ENCODE measurements at places on chromosomes 3 and 15. TPM values are rescaled to one million over a fixed set of nuclear protein-coding genes. Genes with fewer than 3 reads are reported as not detected.

DNA sequence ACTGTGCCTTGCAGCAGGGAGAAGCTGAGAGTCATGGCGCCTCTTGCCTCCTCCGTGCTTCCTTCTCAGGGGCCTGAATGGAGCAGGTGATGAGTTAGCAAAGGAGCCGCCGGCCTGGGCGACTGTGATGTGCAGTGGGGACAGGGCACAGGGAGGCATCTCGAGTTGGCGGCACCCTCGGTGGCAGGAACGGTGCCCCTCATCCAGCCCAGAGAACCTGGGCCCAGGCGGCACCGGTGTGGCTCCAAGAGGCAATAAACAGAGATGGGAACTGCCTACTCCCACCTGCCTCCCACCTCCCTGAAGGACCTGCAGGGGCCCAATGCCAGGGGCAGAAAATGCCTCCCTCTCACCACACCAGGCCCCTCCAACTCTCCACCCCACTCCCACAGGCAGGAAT is 6.2 kb downstream of the SLC41A3 start:
- no peak for DNase-seq

- DNase-seq: no peak
Measured at GRCh38 chr3:62873451-62873760, 1.8 kb downstream of the CADPS start.

DNA sequence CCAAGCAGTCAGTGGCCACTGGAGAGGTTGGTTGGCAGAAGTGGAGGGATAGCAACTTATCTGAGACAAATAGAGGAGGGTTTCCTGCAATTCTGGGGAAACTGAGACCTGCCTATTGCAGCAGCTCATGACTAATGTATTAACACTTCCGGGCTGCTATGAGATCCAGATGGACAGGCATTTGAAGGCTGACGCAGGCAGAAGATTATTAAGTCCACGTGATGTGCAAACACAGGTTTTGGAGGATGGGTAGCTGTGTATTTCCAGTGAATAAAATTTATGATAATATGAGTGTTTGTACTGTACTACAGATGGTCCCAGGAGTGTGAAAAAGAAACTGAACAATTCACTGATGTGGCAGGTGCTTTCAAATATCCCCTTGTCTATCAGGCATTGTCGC is 28.5 kb upstream of the CFAP161 start:
- DNase-seq: no peak

- DNase-seq: no peak
Measured at GRCh38 chr3:180683816-180684215, 4.5 kb upstream of the CCDC39 start.

DNA sequence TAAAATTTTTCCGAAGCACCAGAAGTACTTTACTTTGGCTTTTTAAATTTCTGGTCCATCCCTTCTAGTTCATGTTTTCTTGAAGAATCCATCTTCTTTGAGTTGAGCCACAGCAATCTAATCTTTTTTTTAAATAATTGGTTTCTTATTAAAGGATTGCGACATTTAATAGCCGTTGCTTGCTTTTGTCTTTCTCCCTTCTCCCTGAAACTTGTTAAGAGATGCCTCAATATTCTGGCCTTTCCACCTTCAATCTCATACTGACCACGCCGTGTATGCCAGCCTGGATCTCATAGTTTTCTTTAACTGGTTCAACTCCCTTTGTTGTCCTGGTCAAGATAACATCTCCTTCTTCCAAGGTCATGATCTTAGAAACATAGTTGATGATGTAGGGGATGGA is 18.4 kb upstream of the RPLP1 start:
- DNase-seq: no peak

DNA sequence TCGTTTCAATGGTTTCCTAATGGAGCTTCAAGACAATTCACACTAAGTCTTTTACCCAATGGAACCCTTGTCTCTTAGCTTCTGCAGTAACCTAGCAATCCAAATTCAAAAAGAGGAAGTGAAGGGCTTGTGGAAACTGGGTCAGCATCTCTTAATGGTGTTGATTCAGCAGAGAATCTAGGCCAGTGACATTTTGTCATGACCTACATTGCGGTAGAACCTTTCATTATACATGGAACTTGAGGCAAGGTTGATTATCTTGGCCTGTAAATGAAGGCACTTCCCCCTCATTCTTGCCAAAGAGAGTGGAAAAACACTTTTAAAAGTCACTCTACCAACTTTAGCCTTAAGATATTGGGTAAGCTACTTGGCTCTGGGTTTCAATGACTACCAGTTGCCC is 42.8 kb downstream of the C2CD4B start:
- no peak for DNase-seq

DNA sequence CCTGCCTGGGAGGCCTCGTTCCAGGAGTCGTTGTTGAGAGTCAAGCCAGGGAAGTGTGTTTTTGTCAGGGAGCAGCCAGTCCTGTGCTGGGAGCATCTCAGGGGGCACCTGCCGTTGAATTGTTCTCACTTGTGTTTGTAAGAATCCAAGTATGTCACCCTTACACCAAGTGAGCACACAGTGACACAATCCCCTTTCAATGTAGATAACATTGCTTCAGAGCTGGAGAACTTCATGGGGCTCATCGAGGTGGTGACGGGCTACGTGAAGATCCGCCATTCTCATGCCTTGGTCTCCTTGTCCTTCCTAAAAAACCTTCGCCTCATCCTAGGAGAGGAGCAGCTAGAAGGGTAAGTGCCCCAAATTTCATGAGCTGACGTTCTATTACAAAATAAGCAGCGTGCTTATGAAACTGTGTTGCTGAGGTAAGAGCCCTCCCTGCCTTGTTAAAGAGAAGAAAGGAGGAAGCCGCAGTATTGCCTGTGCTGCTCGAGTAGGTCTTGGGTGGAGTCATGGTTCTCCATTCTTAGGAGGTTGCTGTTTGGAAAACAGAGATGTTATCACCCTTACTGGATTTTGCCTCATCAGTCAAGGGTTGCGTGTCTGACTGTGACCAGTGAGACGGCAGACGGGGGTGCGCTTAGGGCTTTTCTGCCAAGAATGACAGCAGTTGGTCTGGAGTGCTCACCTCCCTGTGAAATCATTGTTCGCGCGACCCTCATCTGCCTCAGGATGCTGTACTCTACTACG is 108.1 kb downstream of the PGPEP1L start:
- no peak for DNase-seq

GRCh38 chr3:20990896-20991295 is 760.1 kb downstream of the ZNF385D start:
- DNase-seq: no peak

GRCh38 chr3:138942861-138943623 is 3.9 kb downstream of the FOXL2 start:
- DNase-seq: no peak

DZIP3 gene
- total RNA-seq: 15.5 TPM

COL6A5 gene
- total RNA-seq: 0.41 TPM

USP4 gene
- 72.5 TPM for total RNA-seq

GOLGA8S gene
- total RNA-seq: 0.60 TPM

ZNF80 gene
- total RNA-seq: 0.28 TPM

TEX55 gene
- total RNA-seq: not detected

HIGD2B gene
- total RNA-seq: not detected

RBP2 gene
- total RNA-seq: not detected

ZPLD1 gene
- 1.2 TPM for total RNA-seq

Measured in kidney (tissue), 22 donors.